ENCODE measurements at places on chromosomes 16 and 17.

GRCh38 chr17:76556765-76557367, 17.0 kb downstream of the PRCD start:
- DNase-seq = no peak

DNA sequence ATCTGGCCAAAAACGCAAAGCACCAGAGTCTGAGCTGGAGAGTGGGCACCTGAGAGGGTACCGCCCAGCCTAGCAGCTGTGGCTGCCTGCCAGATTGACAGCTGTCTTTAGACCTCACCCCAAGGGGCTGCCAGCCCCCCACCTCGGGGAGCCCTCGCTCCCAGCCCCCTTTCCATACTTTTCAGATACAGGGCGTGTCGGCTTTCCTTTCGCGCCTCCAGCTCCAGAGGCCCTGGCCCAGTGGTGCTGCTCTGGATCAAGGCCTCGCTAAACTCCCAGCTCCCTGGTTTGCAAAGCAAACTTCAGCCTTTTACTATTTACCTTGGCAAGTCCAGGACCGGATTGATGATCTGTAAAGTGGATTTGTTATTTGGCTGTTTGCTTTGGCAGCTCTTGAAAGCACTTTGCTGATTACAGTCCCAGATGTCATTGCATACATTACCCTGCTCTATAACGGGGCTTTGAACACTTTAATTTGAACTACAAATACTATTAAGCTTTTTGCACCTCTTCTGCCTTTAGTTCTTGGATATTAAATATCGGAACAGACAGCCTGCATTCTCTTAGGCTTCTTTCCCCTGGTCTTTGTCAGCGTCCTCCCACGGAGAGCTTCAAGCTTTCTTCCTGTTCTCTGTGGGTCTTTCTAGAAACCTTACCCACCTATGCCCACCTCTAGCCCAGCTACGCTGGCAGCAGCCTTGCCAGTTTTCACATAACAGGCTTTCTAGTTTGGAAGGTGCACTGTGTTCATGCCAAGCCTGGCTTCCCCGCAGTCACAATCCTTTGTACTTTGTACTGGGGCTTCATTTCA, 63.6 kb upstream of the TBX2 start:
- no peak for DNase-seq

DNA sequence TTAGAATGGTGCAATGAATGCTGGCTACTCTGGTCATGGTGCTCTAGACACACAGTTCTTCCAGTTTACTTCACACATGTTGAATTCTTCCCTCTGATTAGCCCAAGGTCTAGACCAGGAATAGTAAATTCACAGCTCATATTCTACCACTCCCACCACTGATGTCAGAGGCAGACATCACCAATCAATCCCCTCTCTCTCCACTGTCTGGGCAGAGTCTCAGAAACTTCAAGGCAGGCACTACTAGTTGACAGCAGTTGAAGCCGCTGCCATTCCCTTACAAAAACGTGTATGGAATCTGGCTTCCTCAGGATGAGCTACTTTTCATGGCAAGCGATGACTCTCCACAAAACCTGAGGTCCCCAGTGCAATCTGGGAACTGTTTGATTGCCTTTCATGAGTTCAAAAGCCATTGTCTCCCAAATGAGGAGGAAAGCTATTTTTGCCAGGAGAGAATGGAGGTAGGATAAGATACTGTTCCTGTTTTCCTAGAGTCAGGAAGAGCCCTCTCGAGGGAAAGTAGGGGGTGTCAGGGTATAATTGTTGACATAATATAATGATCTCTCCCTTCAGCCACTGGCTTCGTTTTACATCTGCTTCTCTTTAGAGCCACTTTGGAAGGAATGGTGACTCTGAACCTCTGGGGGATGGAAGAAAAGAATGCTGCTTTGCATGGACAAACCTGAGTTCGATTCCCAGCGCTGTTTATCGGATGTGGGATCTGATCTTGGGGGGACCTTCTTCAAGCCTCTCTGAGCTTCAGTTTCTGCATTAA, 90.0 kb downstream of the FOXL1 start:
- DNase-seq = no peak

GRCh38 chr16:3800019-3800418, 80.5 kb downstream of the CREBBP start:
- DNase-seq = no peak

DNA sequence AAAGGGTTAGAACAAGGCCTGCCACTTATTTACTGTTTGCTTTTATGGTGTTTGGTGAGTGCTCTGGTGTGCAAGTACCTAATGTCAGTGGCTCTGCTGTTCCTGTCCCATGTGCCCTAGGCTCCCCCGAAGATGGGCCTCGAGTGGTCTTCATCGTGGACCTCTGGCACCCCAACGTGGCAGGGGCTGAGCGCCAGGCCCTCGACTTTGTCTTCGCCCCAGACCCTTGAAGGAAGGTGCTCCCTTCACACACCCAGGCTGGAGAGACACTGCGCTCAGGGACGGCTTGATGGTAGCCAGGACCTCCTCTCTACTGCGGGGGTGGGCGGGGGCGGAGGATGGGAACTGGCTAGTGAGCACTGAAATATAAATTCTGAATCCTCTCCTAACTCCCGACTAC, 5.4 kb downstream of the ASPHD1 start:
- no peak for DNase-seq

- no peak for DNase-seq
Measured at GRCh38 chr17:39675390-39676082, 7.3 kb downstream of the PNMT start.

DNA sequence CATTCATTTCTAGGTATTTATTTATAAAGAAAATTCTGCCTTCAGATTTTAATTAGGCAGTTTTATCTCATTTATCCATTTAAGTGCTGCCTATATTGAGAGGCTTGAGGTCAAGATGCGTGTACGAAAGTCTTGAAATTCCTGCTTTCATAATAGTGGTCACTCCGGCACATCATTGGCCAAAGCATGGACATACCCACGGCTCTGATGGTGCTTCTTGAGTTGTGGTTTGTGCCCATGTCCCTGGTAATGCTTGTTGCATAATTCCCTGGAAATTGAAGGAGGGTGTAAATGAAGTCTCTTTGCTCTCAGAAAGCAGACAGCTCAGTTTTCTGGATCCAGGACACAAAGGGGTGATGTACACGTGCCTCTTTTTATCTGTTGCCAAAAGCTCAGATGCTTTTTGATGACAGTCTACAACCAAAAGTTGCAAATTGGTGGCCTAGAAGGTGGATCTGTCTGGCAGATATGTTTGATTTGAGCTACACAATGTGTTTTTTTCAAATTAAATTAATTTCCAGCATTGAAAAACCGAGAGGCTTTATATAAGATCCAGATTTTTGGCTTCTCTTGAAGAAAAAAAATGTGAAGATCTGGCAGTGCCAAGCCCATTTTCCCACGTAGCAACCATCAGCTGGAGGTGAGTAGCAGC, 94.4 kb downstream of the SHISA9 start:
- DNase-seq = no peak

- DNase-seq = no peak
Measured at GRCh38 chr17:40346765-40347158, 17.8 kb downstream of the GJD3 start.

GRCh38 chr16:49060728-49061127, 220.9 kb downstream of the CBLN1 start:
- DNase-seq = no peak
